ENCODE measurements at places on chromosomes 5 and 9. TPM values are rescaled to one million over a fixed set of nuclear protein-coding genes. Genes with fewer than 3 reads are reported as not detected.

PRUNE2 gene
- total RNA-seq = 0.57 TPM

SPATA6L gene
- total RNA-seq = not detected

ZNF658 gene
- total RNA-seq = 1.9 TPM

ARID3C gene
- total RNA-seq = not detected

Measured in activated T-helper 1 cell treated with anti-CD3 and anti-CD28 coated beads, Interleukin-12 subunit alpha, Interleukin-12 subunit beta, Interleukin-2, Interleukin-4 antibody, amounts not matched to agents 30 ng/mL and 10 ng/mL and 1 ng/mL, durations not matched to agents 14 hours and 24 hours and 36 hours (primary cell).